Activated T-helper 2 cell treated with anti-CD3 and anti-CD28 coated beads, Interferon-gamma antibody, Interleukin-2, Interleukin-4, amounts not matched to agents 10 μg/mL and 5 μg/mL and 100 μg/mL, durations not matched to agents 14 hours and 24 hours and 36 hours (primary cell): ENCODE measurements at places on chromosomes 2 and 18.

- DNase-seq = no peak
Measured at GRCh38 chr2:27804146-27804545, 32.6 kb downstream of the MRPL33 start.

- DNase-seq = no peak
Measured at GRCh38 chr2:221674446-221674845, 102.3 kb upstream of the EPHA4 start.

DNA sequence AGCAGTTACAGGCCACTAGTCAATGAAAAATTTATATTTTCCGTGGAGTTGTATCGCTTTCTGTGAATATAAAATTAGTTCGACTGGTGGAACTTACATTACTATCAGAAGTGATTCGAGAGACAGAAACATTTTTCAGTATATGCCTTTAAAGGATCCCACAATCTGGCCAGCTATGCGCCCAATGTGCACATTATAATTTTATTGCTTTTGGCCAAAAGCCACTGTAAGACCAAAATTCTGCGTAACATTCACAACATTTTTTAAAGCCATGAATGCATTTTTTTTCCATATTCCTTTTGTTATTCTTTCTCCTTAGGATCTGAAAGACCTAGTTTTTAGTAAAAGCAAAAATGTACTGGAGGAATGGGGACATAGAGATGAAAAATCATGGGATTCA is 131.0 kb upstream of the CHAC2 start:
- DNase-seq = no peak

GRCh38 chr2:236287656-236288055 is 23.4 kb upstream of the ASB18 start:
- DNase-seq = no peak

DNA sequence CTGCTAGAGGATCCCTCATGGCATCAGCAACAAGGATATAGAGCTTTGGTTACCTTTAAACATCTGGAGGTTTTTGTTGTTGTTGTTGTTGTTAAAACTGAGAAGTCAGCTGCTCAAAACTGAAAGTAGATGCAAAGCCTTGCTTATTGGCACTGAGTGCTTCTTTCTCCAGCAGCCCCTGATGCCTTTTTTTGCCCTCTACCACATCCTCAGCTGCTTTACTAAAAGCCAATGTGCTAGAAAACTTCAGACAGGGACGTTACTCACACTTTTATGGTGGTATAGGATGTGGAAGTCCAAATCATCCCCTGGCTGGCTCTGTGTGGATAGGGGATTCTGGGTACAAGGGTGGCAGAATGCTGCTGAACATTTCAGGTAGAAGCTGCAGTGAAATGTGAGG is 78.3 kb upstream of the CHST9 start:
- no peak for DNase-seq

GRCh38 chr2:131040661-131041401 is 52.4 kb downstream of the FAM168B start:
- no peak for DNase-seq
